Stimulated activated naive CD4-positive, alpha-beta T cell (primary cell): ENCODE measurements at places on chromosomes 13 and 19.

- no peak for DNase-seq
These were observed 12.1 kb upstream of the ANGPTL8 start for GRCh38 chr19:11227195-11227886.

DNA sequence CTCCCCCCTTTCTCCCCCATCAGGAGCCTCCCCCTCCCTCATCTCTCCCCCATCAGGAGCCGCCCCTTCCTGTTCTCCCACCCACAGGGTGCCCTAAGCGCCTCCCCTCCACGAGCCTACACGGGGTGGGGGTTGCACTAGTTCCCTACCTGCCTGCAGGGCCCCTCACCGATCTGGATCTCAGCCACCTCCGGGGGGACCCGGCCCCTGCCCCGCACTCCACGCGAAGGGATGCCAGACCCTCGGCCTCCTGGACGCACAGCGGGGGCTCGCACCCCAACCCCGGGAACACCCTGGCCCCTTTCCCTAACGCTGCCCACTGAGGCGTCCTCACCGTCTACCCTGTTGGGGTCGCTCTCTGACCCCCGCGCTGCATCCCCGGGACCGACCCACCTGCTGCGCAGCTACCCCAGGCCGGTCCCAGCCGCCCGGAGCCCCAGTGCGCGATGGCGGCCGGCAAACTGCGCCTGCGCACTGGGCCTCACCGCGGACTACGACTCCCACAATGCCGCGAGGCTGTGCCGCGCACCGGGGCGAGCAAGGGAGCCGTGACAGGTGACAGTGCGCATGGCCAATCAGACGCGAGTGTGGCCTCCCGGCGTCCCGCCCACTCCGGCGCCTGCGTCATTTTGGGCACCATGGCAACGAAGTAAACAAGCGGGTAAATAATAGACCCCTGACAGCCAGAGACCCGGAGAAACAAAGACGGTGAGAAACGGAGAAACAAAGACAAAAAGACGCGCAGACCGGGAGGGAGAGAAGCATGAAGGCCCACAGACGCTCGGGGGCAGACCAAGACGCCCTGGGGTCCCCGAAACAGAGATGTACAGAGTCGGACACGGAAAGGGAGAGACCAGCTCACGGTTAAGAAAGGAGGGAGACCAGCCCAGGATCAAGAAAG is at the start of gene ZSCAN18:
TSS of gene ZSCAN18 (minus strand) at position 451 of the 901 bp plus-strand sequence. CDS start 7,964 bp downstream, outside the sequence.
- peak; percentile 98 for DNase-seq

DNA sequence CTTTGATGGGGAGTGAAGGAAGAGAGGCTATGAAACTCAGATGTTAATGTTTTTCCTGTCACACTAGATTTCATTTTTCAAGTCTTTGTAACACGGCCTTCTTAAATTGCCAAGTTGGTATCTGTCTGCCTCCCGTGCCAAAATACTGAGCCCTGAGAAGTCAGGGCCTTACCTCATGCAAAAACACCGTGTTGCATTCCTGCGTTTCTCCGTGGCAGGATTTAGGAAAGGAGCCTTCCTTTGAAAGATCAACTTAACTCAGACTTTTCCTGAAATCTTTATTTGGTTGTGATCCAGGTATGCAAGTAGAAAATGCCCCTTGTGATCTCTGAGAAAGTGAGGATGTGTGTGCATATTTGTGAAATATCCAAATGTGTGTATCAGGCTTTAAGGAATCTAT is 1291.0 kb upstream of the SLC10A2 start:
- DNase-seq: no peak

- DNase-seq: no peak
These were observed 5.0 kb upstream of the IGSF23 start for GRCh38 chr19:44608391-44608821.

GRCh38 chr19:18685597-18686190 is 2.2 kb downstream of the CRTC1 start:
- DNase-seq: no peak

DNA sequence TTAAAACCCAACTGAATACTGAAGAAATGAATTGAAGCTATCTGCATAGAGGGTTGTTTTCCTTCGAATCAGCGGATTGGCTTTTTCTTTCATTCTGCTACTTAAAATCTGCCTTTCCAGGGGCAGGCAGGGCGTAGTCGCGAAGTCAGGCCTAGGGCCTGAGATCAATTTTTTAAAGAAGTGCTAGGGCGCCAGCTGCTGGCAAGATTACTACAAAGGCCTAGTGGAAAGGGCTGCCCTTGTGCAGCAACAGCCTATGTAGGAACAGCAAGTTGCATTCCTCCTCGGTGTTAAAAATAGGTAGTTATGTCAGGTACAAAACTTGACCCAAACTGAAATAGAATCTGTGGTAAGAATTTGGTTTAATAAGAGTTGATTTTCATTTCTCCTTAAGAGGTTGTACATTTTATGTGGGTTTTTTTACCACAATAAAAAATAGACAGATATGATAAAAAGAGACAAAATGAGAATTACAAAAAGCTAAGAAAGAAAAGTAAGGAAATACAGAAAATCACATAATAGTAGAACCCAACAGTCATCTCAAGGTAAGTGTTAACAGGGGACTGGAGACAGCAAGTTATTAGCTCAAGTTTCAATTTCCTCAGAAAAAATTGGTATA is 9.5 kb upstream of the URAD start:
- no peak for DNase-seq

GRCh38 chr13:64810750-64811149 is 2419.4 kb downstream of the PCDH9 start:
- no peak for DNase-seq

GRCh38 chr13:74168263-74168675 is 34.1 kb upstream of the KLF12 start:
- DNase-seq: no peak

GRCh38 chr19:45153339-45154063 is 7.3 kb downstream of the NKPD1 start:
- no peak for DNase-seq

- no peak for DNase-seq
These were observed 66.5 kb downstream of the NDFIP2 start for GRCh38 chr13:79547211-79548195.

GRCh38 chr19:33175156-33175782 is 18.9 kb upstream of the LRP3 start:
- no peak for DNase-seq
